ENCODE measurements at places on chromosomes 16 and 17.

DNA sequence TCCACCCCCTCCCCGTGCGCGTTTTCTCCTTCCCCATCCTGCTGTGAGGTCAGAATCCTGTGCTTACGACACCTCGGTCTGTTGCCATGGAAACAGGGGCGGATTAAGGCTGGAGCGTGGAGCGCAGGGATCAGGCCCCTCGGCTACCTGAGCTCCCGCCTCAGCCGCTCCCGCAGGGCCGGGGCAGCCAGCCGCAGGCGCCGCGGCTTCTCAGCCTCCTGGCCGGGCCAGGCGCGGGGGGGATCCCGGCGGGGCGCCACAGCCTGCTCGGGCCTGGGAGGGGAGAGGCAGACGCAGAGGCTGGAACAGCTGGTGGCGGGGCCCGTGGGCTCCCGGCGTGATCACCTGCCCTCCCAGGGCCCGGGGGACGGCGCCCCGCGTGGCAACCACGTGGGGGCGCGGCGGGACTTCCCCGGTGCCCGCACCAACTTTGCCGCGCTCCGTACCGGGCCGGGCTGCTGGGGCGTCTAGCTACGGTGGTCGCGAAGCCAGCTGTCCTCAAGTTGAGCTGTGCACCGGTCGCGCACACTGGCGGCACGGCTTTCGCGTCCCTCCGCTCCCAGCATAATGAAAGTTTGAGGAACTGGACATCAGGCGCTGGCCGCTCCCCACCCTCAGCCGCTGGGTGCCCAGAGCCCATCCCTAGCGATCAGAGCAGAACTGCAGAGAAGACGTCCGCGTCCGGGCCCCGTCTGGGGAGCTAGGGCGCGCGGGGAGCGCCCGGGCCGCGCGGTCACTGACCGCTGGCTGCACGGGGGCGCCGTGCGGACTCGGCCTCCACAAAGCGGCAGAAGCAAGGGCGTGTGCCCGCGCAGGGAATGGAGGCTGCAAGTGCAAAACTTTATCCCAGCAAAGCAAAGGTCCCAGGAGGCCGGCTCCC, 1.2 kb downstream of the RTN4RL1 start:
- peak; percentile 72 for DNase-seq

GRCh38 chr16:68291227-68291626, 19.5 kb downstream of the SLC7A6OS start:
- DNase-seq, result no peak

GRCh38 chr17:36525113-36525512, 9.6 kb downstream of the MYO19 start:
- DNase-seq, result no peak

DNA sequence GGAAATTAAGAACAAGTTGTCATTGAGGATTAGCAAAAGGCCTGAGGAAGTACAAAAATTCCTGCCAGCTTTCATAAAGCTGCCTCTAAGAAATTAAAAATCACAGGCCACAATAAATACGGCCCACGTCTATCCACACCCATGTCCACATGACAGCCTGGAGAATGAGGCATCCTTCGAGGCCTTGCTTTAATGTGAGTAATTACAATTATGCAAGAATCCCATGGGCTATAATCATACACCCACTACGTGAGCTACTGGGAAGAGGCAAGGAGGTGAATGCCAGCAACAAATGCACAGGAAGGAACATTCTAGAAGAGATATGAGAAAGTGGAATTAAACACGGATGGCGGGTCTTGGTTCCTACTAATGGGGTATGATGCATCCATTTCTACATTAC, 65.4 kb upstream of the ZFHX3 start:
- DNase-seq, result no peak

- DNase-seq, result no peak
Measured at GRCh38 chr17:45708707-45709290, 75.3 kb upstream of the CRHR1 start.

- no peak for DNase-seq
Measured at GRCh38 chr16:78098087-78098486, 1.4 kb upstream of the WWOX start.

- no peak for DNase-seq
Measured at GRCh38 chr17:1918346-1919162, 88.7 kb downstream of the RPA1 start.

DNA sequence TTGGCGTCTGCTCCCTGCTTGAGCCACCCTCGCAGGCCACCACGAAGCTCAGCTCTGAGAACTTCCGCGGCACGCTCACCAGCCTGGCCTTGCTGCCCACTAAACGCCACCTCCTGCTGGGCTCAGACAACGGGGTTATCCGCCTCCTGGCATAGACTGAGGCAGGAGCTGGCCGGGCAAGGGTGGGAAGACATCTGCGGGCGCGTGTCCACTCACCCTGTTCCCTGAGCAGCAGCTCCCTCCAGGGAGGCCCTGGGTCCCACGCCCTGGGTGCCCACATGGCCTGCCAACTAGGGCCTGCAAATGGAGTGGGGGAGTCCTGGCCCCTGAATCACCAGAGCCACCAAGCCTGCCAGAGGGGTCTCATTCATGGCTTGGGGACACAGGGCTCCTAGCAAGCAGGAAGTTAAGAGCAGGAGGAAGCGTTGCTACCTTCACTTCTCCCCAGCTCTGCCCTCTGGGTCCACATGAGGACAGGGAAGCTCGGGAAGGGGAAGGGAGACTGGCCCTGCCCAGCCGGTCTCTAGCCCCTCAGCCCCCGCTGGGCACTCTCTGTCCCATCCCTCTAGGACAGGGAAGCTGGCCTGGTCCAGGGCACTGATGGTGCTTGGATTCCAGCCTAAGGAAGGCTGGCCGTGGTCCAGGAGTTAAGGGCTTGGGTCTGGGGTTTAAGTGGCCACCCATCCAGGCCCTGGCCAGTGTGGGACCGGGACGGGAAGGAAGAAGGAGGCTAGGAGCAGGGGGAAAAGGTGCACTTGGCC, 5.0 kb upstream of the SERPINF2 start:
- no peak for DNase-seq

DNA sequence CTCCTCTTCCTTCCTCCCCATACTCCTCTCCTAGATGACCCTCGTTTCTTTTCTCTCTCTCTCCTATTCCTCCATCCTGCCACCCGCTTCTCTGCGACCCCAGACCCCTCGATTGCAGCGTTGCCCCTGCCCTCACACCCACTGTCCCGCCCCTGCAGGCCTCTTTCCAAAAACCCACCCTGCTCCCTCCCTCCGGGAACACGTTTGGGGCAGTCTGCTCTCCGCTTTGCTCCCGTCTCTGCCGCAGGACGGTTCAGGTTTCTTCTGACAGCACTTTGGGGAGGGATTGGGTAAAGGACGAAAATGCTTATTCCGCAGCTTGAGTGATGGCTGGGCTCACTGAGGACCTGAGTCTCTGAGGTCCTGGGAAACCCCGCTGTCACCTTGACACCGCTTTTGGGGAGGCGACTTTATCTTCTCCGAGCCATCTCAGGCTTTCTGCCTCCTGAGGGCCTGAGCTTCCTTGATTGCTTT, 690 bp downstream of the NDE1 start:
- peak; percentile 62 for DNase-seq

DNA sequence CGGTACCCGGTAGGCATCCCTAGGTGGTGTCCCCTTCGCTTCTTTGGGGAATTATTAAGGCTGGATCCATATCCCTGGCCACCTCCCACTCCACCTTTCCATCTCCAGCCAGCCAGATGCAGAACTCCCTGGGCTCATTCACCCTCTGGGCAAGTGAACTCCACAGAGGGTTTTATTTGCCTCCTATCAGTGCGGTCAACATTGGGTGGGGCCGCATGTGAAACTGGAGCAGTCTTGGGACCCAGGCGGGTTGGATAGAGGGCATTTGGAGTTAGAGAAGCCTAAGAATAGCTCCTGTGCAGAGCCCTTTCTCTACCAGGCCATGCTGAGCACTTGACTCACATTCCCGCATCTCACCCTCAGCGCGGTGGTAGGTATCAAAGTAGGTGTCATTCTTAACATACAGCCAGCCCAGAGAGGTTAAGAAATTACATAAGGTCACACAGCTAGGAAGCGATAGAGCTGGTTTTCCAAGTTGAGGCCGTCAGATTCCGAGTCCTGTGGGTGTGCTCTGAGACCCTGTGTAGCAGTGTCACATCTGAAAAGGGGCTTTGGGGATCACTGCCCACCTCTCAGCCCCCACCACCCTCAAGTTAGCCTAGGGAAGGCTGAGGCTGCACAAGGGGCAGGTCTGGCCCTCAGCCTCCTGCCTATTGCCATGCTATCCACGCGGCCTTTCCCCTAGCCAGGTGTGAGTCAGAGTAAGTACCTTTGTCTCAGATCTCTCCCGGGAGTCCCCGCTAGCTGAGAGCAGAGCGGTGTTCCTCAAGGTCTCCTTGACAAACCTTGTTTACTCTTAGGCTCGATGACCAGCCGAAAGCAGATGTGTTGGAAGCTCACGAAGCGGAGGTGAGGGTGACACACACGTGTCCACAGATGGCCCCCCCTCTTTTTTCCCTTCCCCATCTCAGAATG, 26.9 kb upstream of the LGALS9 start:
- DNase-seq, result peak; percentile 63

- peak; percentile 83 for DNase-seq
Measured at GRCh38 chr17:20992987-20993862, 49.6 kb downstream of the USP22 start.

DNA sequence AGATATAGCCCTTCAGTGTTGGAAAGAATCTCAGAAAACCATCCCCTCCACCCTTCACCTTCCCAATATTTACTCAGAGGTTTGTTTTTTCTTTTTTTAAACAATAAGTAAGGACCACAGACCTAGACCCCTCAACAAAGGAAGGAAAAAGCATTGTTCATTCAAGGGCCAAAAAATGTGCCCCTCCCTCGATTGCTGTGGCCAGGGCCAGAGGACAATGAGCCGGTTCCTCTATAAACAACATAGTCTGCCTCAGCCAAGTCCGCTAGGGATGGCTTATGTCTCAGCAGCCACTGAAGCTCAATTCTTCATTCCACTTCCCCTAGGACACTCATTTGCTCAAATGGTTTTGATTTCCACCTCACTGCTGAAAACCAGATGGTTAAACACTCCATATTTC, 24.0 kb downstream of the TRIM16 start:
- DNase-seq, result no peak

GRCh38 chr16:2194166-2194834, 2.1 kb downstream of the CASKIN1 start:
- peak; percentile 63 for DNase-seq

- no peak for DNase-seq
Measured at GRCh38 chr17:51057534-51057933, 63.1 kb downstream of the SPAG9 start.

- DNase-seq, result peak; percentile 5
Measured at GRCh38 chr17:67518876-67519275, 141.8 kb downstream of the PITPNC1 start.

GRCh38 chr17:42287305-42287976, 857 bp upstream of the STAT5A start:
- peak; percentile 89 for DNase-seq

GRCh38 chr17:44005527-44006271, 1.3 kb downstream of the NAGS start:
- peak; percentile 39 for DNase-seq

DNA sequence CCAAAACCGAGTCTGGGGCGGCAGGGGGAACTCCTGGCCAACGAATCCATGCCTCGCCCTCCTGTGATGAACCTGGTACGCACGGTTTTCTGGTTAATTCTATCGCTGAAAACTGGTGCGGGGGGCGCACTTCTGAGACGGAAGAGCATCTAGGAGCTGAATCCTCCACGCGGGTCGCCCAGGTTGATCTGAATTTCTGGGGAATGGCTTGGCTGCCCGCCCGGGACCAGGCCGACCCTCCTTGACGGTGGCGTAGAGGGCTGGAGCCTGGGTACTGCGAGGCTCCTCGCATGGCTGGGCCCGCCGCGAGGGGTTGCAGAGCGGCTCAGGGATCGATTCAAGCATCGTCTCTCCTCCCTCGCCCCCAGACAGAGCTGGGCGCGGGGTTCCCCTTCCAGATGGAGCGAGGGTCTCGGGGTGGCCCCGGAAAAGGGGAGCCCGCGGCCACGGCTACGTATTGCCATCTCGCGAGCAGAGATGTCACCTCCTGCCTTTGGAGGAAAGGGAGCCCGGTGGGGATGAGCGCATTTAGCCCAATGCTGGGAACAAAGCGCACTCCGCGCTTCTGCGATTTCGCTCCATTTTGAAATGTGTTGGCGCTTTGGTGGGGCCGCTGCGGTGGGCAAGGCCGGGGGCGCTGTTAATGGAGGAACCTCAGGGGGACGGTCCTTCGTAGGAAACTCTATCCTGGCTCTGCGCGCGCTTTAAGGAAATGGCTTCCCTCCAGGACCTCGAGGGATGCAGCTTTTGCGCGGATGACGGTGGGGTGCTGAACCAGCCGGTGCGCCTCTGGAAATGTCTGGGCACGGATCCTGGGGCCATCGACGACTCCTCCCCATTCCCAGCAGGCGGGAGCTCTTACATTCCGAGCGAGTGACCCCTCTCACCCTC, 2.7 kb downstream of the MAPT start:
- DNase-seq, result peak; percentile 22

GRCh38 chr17:609232-609810, 105.3 kb downstream of the VPS53 start:
- no peak for DNase-seq

- DNase-seq, result peak; percentile 86
Measured at GRCh38 chr17:76408037-76408849, 23.8 kb downstream of the SPHK1 start.

DNA sequence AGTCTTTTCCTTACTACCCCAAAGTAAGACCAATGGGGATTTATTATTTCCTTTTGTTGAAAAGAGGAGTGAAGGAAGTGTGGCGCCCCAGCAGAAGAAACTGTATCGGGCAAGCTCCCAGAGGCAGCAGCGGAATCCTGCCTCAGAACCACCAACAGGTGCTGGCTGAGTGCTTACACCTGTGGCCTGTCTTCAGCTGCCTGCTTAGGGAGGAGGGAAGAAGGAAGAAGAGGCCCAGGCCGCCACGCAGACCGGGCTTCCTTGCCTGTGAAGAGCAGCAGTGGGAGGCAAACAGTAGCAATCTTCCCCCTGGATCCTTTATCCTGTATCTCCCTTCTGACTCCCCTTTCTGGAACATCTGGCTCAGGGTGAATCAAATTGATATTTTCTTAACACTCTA, 134.7 kb downstream of the AATF start:
- no peak for DNase-seq

DNA sequence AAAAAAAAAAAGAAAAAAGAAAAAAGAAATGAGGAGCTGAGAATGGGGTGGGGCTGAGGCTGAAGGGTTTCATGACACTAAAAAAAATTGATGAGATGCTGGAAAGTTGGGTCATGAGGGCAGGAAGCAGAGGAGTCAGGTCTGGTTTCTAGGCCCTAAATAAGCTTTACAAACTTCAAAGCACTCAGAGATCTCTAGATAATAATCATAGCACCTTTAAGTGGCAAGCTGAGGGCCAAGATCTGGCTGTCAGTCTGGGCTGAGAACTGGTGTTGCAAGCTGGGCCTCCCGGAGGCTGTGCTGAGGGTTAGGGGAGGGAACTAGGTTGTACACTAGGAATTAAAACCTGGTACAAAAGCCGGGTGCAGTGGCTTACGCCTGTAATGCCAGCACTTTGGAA, 6.4 kb downstream of the ZNF764 start:
- no peak for DNase-seq

DNA sequence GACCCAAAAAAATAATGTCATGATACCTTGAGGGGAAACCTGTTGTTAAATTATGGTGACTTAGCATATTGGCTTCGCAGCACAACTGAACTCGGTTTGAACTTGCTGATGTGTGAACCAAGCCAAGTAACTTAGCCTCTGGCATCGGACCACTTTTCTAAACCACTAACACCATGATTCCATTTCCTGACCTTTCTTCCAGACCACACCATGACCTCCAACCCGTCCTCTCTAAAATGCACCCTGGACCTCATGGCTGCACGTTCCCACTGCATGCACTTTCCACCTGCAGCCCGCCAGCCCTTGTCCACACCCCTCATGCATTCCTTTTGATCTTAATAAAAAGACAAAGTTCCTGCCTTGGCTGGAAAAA, 29.3 kb downstream of the DYNLRB2 start:
- peak; percentile 15 for DNase-seq

All from hematopoietic multipotent progenitor cell treated with erythropoietin and hydrocortisone succinate and interleukin-3 and kit ligand, for 4 days (in vitro differentiated cells).